ENCODE measurements at places on chromosomes 3 and 15.

- DNase-seq, result peak; percentile 45
Measured at GRCh38 chr15:63093486-63094205, 28.0 kb upstream of the LACTB start.

GRCh38 chr15:48449734-48450133, 118.5 kb downstream of the DUT start:
- no peak for DNase-seq

DNA sequence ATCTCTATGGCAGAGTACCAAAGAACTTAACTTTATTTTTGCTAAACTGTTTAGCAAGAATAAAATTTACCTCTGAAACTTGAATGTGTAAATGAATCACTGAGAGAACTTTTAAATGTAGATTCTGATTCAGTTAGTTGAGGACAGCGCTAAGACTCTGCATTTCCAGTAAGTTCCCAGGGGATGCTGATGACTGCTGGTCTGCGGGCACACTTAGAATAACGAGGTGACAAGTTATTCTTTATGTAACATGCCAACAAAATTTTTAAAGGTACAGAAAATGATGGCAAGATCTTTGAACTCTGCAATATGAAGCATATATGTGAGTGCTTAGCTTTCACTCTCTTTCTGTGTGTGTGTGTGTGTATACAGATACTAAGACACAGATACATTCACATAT, 56.4 kb downstream of the TGFBR2 start:
- no peak for DNase-seq

DNA sequence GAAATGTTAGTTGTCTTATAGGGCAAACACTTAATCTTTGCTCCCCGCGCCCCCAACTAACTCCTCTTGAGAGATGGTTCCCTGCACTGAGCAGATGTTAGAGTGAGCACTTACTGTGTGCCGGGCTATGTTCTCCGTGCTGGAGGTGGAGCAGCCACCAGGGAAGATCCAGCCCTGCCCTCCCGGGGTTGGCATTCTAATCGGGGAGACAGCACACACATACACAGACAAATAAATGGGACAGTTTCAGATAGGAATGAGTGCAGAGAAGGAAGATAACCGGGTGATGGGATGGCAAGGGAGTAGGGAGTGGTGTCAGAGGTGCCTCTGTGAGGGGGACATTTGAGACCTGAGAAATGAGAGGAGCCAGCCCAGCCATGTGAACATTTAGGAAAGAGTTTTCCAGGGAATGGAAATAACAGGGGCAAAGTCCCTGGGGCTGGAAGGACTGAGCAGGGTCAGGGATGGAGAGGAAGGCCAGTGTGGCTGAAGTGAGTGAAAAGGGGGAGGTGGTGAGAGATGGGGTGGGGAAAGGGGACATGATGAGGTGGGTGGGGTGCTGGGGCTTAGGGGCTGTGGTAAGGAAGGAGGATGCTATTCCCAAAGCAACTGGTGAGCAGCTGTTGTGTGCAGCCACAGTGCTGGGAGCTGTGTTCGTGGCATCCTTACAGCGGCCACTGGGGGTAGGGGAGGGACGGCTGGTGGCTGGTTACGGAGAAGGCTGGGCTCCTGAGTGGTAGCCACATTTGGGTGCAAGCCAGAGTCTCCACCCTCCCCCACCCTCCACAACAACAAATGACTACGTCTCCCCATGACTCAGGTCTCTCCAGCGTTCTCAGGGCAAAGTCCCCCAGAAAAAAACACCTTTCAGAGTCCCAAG, 15.4 kb upstream of the FGD5 start:
- no peak for DNase-seq

DNA sequence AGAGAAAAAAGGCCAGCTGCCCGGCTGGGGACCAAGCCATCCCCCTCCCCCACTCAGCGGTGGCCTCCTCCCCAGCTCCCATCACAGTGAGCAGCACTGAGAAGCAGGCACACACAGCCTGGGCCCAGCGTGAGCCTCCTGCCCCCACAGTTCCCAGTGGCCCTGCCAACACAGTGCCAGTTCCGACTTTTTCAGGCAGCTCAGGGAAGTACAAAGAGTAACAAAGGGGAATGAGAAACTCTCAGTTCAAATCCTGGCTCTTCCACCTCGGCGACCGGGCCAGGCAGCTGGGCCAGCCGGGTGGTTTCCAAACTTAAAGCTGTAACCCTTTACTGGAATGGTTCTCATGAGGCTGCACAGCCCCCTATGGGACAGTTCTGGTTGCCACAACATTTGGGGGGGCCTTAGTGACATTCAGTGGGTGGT, 18.5 kb downstream of the TNK2 start:
- DNase-seq, result no peak

- no peak for DNase-seq
Measured at GRCh38 chr15:67446449-67446848, 74.5 kb upstream of the C15orf61 start.

DNA sequence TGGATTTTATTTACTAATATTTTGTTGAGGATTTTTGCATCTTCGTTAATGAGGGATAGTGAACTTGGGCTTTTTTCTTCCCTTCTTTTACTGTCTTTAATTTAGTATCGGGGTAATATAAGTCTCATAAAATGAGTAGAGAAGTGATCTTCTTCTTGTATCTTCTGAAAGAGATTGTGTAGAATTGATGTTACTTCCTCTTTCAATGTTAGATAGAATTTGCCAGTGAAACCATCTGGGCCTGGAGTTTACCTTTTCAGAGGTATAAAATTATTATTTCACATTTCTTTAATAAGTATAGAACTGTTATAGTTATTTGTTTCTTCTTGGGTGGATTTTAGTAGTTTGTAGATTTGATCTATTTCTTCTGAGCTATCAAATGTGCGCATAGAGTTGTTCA, 7.8 kb downstream of the HESX1 start:
- DNase-seq, result no peak

GRCh38 chr15:62279041-62279440, 114.0 kb upstream of the C2CD4B start:
- no peak for DNase-seq
